ENCODE measurements at places on chromosomes 13 and 19. TPM values are rescaled to one million over a fixed set of nuclear protein-coding genes. Genes with fewer than 3 reads are reported as not detected.

- DNase-seq = no peak
- no peaks in the 10 kb centered on the region for H3K4me1 ChIP-seq
- H3K27ac ChIP-seq = no peak overlapping the region
- no peaks in the 10 kb centered on the region for H3K27me3 ChIP-seq
- H3K36me3 ChIP-seq = no peaks in the 10 kb centered on the region
These were observed 34.6 kb upstream of the SLC10A2 start for GRCh38 chr13:103100830-103101229.

DNA sequence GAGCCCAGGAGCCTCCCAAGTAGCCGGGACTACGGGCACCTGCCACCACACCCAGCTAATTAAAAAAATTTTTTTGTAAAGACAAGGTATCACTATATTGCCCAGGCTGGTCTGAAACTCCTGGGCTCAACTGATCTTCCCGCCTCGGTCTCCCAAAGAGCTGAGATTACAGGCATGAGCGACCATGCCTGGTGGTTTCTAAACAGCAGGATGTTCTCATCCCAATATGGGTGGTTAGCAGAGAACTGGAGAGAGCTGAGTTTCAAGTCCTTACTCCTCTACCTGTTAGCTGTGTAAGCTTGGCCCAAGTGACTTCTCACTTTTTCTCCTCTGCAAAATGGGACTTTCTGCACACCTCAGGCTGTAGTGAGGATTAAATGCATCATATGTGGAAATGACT lies 8.0 kb downstream of the TMEM91 start:
- no peaks in the 10 kb centered on the region for H3K27me3 ChIP-seq
- H3K36me3 ChIP-seq = peaks cover 22% of the 10 kb centered on the region
- no peaks in the 10 kb centered on the region for H3K4me1 ChIP-seq
- H3K27ac ChIP-seq = no peak overlapping the region
- no peak overlapping the region for H3K4me3 ChIP-seq

Gene NLRP9
- not detected for total RNA-seq

- peak; percentile 49 for DNase-seq
- no peak overlapping the region for H3K4me3 ChIP-seq
- no peaks in the 10 kb centered on the region for H3K27me3 ChIP-seq
- H3K4me1 ChIP-seq = peaks cover 5% of the 10 kb centered on the region
These were observed 22.5 kb downstream of the IQCN start for GRCh38 chr19:18251587-18252369.

DNA sequence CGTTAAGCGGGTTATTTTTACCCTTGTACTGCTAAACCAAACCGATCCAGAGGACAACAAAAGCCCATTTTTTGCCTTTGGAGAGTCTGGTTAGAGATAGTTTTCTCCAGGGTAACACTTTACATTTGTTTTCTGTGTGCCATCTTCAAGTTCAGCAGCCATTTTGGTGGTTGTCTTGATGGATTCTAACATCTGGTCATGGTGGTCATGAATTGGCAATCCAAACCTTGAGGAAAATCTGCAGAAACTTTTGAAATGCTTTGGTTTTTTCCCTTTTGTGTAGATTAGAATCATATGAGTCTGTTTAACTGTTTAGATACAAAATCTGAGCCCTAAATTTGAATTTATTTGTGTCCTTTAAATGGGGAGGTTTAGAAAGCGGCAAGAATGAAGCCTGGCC lies 16.6 kb downstream of the HNRNPM start:
- DNase-seq = no peak
- no peak overlapping the region for H3K27ac ChIP-seq
- H3K4me3 ChIP-seq = no peak overlapping the region
- H3K27me3 ChIP-seq = no peaks in the 10 kb centered on the region

GRCh38 chr19:48085904-48086864 lies 24.4 kb downstream of the PLA2G4C start:
- H3K27me3 ChIP-seq = peaks cover 28% of the 10 kb centered on the region
- H3K36me3 ChIP-seq = no peaks in the 10 kb centered on the region
- H3K27ac ChIP-seq = no peak overlapping the region
- H3K4me1 ChIP-seq = no peaks in the 10 kb centered on the region
- H3K4me3 ChIP-seq = no peak overlapping the region

Gene FAM124A
- total RNA-seq = not detected

DNA sequence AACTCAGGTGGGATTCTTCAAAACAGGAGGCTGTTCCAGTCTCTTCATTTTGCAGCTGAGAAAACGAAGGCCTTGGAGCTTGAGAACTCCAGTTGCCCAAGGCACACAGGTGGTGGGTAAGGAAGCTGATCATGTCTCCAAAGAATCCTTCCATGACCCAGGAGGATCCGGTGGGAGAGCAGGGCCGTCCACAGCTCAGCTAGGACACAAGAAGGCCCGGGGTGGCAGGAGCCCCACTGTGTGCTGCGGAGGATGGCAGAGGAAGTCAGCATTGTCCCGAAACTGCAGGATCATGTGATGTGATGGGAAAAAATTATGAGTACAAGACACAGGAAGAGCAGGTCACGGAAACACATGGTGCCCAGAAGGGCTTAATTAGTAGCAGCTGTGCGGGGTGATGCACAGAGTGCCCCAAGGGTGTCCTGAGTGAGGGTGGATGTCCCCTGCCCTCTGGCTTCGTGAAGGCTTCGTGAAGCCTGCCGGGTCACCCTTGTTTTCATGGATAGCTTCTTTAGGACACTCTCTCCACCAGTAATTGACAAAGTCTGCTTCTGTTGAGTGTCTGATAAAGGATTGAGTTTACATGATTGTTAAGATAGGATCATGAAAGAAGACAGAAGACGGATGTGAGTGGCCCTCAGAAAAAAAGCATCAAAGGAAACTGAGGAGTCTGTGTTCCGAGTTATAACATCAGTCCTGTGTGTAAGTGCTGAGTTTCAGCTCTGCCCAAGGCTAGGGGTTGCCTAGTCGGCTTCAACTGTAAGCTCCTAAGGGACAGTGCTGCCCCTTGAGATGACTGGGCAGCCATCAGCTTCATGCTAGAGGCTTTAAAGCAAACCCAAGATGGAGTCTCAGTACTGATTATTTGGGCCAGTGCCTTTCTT lies 33.8 kb upstream of the SACS start:
- H3K27ac ChIP-seq = no peak overlapping the region
- DNase-seq = no peak
- peaks cover 15% of the 10 kb centered on the region for H3K4me1 ChIP-seq

- DNase-seq = no peak
- no peaks in the 10 kb centered on the region for H3K27me3 ChIP-seq
- no peak overlapping the region for H3K4me3 ChIP-seq
- H3K36me3 ChIP-seq = no peaks in the 10 kb centered on the region
These were observed 299.7 kb downstream of the DLEU7 start for GRCh38 chr13:50543782-50544181.

Gene CGB8
- total RNA-seq = not detected

DNA sequence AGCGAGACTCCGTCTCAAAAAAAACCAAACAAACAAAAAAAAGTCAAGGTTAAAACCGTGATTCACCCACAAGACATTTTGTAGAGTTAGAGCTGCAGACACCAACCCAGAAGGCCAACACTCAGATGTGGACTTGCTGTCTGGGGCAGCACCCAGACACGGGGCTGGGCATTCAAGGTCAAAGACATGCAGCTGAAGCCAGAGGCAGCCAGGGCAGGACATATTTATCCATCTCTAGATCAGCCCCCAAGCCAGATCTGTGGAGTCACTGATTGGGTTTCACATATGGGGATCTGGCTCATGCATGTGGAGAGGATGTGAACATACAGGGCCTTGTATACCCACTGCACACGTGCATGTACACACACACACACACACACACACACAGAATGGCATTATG lies 3.6 kb downstream of the KLK15 start:
- DNase-seq = no peak
- no peak overlapping the region for H3K4me3 ChIP-seq
- H3K4me1 ChIP-seq = no peaks in the 10 kb centered on the region
- no peaks in the 10 kb centered on the region for H3K27me3 ChIP-seq
- H3K36me3 ChIP-seq = no peaks in the 10 kb centered on the region

DNA sequence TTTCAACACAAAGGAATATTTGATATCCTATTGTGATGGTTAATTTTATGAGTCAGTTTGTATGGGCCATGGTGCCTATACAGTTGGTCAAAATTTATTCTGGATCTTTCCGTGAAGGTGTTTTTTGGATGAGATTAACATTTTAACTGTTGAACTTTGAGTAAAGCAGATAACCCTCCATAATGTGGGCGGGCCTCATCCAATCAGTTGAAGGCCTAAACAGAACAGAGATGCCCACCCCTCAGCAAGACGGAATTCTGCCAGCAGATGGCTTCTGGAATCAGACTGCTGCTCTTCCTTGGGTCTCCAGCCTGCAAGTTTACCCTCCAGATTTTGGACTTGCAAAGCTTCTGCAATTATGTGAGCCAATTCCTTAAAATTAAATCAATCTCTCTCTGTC lies 16.0 kb downstream of the CSNK1A1L start:
- H3K27me3 ChIP-seq = no peaks in the 10 kb centered on the region
- no peaks in the 10 kb centered on the region for H3K4me1 ChIP-seq
- no peak overlapping the region for H3K27ac ChIP-seq
- no peak overlapping the region for H3K4me3 ChIP-seq

- no peaks in the 10 kb centered on the region for H3K36me3 ChIP-seq
- H3K4me1 ChIP-seq = no peaks in the 10 kb centered on the region
- DNase-seq = no peak
- no peak overlapping the region for H3K27ac ChIP-seq
These were observed 2.1 kb upstream of the TDRD12 start for GRCh38 chr19:32717496-32717895.

Gene PABPC3
- total RNA-seq = 0.32 TPM

Gene CYP4F8
- not detected for total RNA-seq

Gene CCDC124
- 51.1 TPM for total RNA-seq

Gene HPN
- 0.41 TPM for total RNA-seq

Gene EVI5L
- total RNA-seq = 9.6 TPM

- no peaks in the 10 kb centered on the region for H3K36me3 ChIP-seq
- H3K4me1 ChIP-seq = no peaks in the 10 kb centered on the region
- no peak for DNase-seq
- peaks cover 31% of the 10 kb centered on the region for H3K27me3 ChIP-seq
- H3K4me3 ChIP-seq = no peak overlapping the region
- H3K27ac ChIP-seq = no peak overlapping the region
These were observed 55.5 kb upstream of the URI1 start for GRCh38 chr19:29886586-29886985.

DNA sequence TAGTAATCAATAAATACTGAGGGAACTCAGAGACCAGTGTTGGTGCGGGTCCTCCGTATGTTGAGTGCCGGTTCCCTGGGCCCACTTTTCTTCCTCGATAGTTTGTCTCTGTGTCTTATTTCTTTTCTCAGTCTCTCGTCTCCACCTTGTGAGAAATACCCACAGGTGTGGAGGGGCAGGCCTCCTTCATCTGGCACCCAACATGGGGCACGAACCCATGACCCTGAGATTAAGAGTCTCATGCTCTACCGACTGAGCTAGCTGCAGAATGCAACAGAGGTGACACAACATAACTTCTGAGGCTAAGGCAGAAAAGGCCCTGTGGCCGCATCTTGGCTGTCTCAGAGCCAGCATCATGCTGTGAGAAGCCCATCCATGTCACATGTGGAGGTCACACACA lies 5.3 kb upstream of the ZNF613 start:
- H3K4me1 ChIP-seq = peaks cover 5% of the 10 kb centered on the region
- no peaks in the 10 kb centered on the region for H3K36me3 ChIP-seq
- no peak for DNase-seq
- peak overlapping the region; percentile 44 for H3K4me3 ChIP-seq
- no peaks in the 10 kb centered on the region for H3K27me3 ChIP-seq

GRCh38 chr13:106498571-106498970 lies 36.9 kb downstream of the EFNB2 start:
- DNase-seq = no peak
- H3K27me3 ChIP-seq = peaks cover 1% of the 10 kb centered on the region
- peaks cover 3% of the 10 kb centered on the region for H3K4me1 ChIP-seq
- H3K27ac ChIP-seq = no peak overlapping the region
- no peak overlapping the region for H3K4me3 ChIP-seq
- no peaks in the 10 kb centered on the region for H3K36me3 ChIP-seq

Gene CNMD
- not detected for total RNA-seq

Gene ZNF285
- total RNA-seq = 1.2 TPM

- H3K27me3 ChIP-seq = no peaks in the 10 kb centered on the region
- H3K4me1 ChIP-seq = no peaks in the 10 kb centered on the region
- no peaks in the 10 kb centered on the region for H3K36me3 ChIP-seq
- no peak for DNase-seq
- H3K27ac ChIP-seq = no peak overlapping the region
These were observed 526.2 kb downstream of the UQCRFS1 start for GRCh38 chr19:28686756-28687155.

Gene NXNL1
- not detected for total RNA-seq

- H3K27me3 ChIP-seq = peaks cover 37% of the 10 kb centered on the region
- H3K36me3 ChIP-seq = no peaks in the 10 kb centered on the region
- H3K4me3 ChIP-seq = no peak overlapping the region
- no peak overlapping the region for H3K27ac ChIP-seq
- peaks cover 3% of the 10 kb centered on the region for H3K4me1 ChIP-seq
These were observed 3.2 kb downstream of the HSD17B14 start for GRCh38 chr19:48833049-48833448.

DNA sequence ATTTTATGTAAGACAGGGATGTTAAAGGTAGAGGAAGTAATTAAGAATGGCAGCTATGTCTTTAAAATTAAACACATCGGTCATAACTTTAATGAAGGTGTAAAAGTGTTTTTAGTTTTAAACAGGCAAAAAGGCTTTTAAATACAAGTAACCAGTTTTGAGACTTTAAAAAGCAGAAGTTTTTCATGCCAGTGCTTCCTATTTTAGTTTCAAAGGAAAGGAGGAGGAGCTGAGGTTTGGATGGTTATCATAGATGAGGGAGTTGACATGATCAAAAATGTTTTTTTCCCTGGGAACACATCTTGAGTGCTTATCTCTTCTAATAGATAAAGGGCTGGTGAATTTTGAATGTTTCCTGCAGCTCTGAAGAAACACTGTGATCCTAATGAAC lies 42.9 kb downstream of the LRCH1 start:
- DNase-seq = no peak
- peaks cover 45% of the 10 kb centered on the region for H3K4me1 ChIP-seq
- no peaks in the 10 kb centered on the region for H3K27me3 ChIP-seq
- H3K36me3 ChIP-seq = no peaks in the 10 kb centered on the region
- H3K4me3 ChIP-seq = no peak overlapping the region

Gene MATK
- total RNA-seq = 17.9 TPM

Gene MUC16
- 0.07 TPM for total RNA-seq

- H3K36me3 ChIP-seq = no peaks in the 10 kb centered on the region
- H3K4me1 ChIP-seq = peaks cover 27% of the 10 kb centered on the region
- DNase-seq = no peak
- peaks cover 11% of the 10 kb centered on the region for H3K27me3 ChIP-seq
- H3K27ac ChIP-seq = no peak overlapping the region
These were observed 886 bp downstream of the CRLF1 start for GRCh38 chr19:18605546-18606280.

Gene SLC7A9
- total RNA-seq = 0.82 TPM

DNA sequence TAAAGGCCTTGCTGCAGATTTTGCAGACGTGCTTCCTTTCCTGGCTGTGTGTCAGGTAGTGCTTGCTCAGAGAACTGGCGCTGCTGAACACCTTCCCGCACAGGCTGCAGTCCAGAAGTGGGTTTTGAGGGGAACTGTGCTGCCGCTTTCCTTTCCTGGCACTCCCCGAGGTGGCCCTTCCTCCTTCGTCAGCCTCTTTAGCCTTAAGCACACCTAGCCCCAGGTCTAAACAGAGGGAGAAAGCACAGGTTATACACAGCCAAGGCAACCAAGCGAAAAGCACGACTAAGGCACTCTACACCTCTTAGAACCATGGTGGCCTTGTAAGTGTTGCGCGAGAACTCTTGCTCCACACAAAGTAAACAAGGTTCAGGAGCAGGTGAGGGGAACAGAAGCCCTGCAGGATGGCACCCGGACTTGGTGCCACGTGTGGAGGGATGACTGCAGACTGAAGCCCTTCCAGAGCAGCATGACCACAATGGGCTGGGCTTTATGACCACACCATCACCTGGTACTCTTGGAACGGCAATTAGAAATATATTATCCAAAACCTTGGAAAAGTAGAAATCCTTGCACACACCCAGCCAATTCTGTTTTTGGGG lies 23.6 kb downstream of the ZNF541 start:
- no peaks in the 10 kb centered on the region for H3K27me3 ChIP-seq
- no peak overlapping the region for H3K27ac ChIP-seq
- no peaks in the 10 kb centered on the region for H3K36me3 ChIP-seq
- H3K4me3 ChIP-seq = no peak overlapping the region
- H3K4me1 ChIP-seq = peaks cover 12% of the 10 kb centered on the region

Data from T-cell (primary cell).